ENCODE measurements at places on chromosomes 5 and 9. TPM values are rescaled to one million over a fixed set of nuclear protein-coding genes. Genes with fewer than 3 reads are reported as not detected.

Gene OR2K2
- not detected for polyA plus RNA-seq

DNA sequence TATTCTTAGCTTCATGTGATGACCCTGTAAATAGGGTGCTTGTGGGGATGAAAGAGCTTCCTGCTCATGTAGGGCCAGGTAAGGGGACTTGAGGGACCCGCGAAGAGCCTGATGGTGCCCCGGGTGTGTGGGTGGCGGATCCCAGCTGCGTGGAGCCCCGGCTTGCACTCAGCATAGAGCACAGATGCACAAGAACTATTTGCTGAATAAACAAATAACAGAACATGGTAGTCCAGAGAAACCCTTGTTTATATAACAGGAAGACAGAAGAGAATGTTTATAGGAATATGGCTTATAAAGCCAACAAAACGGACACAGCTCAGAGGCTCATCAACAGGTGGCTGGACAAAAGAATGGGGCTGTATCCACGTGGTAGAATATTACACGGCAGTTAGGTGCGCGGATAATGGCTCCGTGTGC, 106.9 kb upstream of the COL5A1 start:
- no peak for DNase-seq

DNA sequence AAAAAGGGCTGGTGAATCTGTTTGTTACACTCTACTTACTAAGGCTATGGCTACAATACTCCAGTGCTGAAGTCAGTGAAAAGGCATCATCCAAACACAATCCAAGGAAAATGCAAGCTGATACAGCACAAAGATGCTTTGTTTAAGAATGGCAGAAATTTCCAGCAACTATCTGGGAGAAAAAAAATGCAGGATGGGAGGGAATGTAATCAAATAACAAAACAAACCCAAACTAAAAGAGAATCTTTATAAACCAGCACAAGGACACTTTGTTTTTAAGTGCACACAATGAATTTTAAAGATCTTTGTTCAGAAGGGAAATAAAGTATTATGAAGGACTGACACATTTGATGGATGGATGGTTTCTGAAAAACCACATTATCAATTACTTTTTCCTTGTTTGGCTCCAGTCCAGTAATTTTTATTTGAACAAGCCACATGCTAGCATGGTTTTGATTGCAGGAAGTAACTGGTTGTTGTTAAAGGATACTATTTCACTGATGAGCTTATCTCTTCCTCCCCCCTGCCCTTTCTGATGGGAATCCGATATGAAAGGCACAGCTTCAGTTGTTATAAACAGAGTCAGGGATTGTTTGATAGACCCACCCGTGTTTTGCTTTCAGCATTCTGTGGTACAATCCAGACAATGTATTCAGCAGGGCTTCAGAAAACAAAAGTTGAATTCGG, 12.1 kb upstream of the TLE4 start:
- no peak for DNase-seq

Gene ARL14EPL
- polyA plus RNA-seq, result not detected

DNA sequence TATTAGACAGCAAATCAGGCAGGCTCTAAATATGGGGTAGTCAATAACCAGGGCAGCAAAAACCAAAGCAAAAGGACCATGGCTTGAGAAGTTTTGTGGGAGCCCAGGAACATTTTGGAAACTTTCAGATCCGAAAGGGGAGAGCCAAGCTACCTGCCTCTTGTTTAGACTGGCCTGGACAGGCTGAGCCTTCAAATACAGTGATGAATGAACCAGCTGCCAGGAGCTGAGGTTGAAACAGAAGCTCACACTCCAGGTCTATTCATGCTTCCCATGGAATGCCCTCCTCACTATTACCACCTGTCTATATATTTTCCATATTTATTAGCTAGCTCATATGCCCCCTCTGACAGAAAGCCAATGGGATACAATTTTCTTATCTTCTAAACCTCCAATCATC, 150.8 kb upstream of the SLC44A1 start:
- DNase-seq, result no peak

DNA sequence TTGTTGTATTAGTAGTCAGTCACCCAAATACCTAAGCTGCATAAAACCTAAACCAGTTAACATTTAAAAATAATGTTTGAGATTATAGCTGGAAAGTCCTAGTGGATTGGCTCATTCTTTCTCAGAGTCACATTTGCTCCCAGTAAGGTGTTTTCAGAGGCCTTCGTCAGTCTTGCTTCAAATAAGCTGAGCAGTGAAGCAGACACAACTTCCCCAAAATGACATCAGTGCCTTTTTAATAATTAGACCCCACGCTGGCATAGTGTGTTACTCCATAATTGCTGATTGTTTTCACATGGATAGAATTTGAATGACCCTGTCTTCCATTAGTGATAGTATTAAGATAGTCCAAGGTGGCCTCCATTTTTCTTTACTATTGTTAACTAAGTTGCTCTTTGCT, 245.8 kb downstream of the PJA2 start:
- DNase-seq, result no peak

DNA sequence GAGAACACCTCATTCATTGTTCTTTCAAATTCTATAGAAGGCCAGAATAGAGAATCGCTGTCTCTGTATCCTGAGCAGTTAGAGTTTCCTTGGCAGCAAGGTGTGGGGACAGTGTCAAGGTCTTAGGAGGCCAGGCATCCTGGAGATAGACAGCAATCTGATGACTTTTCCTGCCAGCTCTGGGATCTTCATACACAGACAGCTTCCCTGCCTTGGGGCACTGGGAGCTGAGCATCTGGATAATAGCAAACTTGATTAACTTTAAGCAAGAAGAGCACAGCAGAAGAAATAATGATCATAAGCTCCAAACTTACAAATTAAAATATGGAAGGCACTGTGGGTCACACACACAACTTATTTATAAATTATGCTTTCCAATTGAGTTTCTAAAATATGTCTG, 86.1 kb upstream of the STK32A start:
- DNase-seq, result no peak

DNA sequence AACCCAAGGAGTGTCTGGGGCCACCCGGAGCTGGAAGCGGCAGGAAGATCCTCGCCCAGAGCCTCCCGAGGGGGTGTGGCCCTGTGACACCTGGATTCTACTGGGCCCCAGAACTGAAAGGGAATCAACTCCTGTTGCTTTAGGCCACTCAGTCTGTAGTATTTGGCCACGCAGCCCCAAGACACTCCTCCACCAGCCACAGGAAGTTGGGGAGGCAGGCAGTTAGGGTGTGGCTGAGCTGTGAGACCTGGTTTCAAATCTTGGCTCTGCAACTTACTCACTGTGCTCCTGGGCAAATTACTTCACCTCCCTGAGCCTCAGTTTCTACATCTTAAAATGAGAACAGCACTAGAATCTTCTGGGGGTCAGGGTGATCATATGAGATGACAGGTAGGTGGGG, 119.8 kb upstream of the PPP1R26 start:
- DNase-seq, result no peak

Gene DDX4
- not detected for polyA plus RNA-seq

DNA sequence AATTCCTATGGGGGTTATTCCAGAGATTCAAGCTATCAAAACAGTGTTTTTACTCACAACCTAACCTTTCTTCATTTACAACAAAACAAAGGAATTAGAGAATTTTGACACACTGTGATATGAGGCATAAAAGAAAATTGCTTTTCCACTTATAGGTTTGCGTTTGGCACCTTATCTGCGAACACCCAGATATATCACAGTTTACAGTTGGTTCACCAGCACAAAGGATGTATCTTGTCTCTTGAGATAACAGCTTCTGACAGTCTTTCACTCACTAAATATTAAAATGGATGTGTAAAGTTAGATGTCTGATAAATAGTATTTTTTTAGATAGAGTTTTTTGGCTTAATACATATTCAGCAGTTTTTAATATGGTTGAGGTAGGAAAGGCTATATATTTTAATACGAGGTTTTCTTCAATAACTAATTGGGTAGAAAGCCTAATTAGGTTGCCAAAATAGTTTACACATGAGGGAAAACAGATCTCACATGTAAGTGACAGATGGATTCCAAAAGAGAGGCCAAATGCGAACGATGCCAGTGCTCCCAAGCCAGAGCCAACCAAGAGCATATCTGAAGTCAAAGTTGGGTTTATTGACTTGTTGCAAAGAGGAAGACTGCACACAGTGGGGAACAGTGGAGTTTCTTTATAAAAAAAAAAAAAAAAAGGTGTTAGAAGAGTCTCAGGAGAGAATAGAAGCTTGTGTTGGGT, 1495.2 kb downstream of the MAT2B start:
- DNase-seq, result no peak

All from sigmoid colon (tissue), 7 donors.